ENCODE measurements at places on chromosomes 12 and 14.

GRCh38 chr12:131001493-131001892 lies 47.8 kb downstream of the ADGRD1 start:
- no peak for DNase-seq

DNA sequence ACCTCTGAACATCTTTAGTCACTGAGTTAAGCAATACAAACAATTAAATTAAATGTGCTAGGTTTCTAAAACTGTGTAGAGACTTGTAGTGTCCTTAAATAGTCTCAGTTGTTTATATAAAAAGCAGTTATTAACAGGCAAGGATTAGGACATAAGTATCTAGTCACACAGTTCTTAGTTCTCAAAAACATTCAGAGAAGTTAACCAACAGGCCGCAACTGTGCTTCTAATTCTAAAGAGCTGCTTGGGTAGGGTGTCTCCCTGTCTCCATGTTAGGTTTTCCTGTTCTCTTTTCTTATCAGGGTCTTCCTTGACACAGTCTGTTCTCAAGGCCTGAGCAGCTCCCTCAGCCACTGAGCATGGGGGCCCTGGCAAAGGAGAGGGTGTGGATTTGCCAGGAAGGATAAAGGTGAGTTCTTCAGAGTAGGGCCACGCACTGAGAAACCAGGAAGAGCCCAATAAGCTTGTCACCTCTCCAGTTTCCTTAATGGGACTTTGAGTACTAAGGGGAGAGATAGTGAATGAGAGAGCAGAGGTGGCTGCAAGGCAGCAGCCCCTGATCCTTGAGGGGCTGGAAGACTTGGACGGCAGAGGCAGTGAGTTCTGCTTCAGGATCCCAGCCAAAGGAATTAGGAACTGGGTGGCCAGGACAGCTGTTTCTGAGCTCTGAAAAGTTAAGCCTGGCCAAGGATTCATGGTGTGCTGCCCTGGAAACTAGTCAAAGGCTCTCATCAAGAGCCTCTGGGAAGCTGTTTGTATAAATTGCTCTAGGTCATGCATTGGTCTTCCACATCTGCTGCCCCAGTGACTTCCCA lies 177.3 kb downstream of the MYRFL start:
- DNase-seq: no peak

DNA sequence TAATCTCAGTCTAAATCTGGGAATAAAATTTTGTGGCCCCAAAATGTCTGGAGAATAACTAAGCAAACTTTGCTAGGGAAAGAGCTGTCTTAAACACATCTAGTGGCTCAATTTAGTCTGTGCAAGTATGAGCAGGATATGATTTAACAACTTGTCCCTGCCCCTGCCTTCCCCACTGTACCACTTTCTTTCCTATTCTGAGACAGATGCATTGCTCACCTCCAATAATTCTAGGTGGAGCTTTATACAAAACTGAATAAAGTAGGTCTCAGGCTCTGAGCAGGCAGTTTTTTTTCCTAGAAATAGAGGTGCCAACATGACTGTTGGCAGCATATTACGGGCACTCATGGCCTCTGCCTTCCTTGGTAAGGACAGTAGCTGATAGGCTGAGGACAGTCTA lies 412.1 kb downstream of the DAD1 start:
- DNase-seq: no peak

DNA sequence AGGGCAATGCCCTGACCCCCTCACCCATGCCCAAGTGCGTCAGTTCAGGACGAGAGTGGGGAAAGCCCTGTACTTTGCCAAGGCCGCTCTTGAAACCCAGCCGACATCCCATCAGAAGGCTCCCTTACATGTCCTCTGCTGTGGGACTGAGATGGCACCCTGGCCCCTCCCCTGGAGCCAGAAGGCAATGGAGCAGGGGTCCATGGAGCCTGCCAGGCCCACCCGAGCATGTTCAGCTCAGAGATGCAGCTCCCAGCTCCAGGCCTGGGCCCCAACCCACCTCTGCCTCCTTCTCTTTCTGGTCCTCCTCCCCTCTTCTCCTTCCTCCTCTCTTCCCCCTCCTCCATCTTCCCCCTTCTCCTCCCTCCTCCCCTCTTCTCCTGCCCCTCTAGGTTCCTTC lies 95.5 kb downstream of the PAPOLA start:
- DNase-seq: no peak

- DNase-seq: no peak
Measured at GRCh38 chr12:79645235-79645630, 45.5 kb downstream of the PAWR start.

DNA sequence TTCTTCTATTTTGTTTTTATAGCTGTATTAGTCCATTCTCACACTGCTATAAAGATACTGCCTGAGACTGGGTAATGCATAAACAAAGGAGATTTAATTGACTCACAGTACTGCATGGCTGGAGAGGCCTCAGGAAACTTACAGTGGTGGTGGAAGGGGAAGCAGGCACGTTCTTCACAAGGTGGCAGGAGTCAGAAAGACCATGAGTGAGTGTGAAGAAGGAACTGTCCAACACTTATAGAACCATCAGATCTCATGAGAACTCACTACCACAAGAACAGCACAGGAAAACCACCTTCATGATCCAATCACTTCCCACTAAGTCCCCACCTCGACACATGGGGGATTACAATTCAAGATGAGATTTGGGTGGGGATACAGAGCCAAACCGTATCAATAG lies 42.3 kb downstream of the ARMH4 start:
- no peak for DNase-seq

GRCh38 chr14:76551906-76552305 lies 176.0 kb downstream of the ESRRB start:
- DNase-seq: no peak

GRCh38 chr12:47190905-47191304 lies 111.1 kb upstream of the AMIGO2 start:
- DNase-seq: no peak

DNA sequence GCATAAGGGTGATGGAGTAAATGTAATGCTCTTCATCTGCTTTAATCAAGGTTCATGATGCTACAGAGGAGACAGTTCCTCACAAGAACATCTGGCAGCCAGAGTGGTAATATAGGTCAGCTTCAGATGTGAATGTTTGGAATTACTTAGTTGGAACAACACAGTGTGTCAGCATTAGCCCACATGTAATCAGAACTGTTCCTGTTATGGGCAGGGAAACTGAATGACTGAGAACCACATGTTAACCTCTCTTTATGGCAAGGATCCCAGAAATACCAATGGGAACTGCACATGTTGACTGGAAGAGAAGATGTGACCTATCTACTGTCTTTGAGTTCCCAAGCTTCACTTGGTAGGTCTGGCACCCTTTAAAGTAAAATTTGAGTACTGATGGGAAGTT lies 390.1 kb upstream of the PDE3A start:
- DNase-seq: no peak

DNA sequence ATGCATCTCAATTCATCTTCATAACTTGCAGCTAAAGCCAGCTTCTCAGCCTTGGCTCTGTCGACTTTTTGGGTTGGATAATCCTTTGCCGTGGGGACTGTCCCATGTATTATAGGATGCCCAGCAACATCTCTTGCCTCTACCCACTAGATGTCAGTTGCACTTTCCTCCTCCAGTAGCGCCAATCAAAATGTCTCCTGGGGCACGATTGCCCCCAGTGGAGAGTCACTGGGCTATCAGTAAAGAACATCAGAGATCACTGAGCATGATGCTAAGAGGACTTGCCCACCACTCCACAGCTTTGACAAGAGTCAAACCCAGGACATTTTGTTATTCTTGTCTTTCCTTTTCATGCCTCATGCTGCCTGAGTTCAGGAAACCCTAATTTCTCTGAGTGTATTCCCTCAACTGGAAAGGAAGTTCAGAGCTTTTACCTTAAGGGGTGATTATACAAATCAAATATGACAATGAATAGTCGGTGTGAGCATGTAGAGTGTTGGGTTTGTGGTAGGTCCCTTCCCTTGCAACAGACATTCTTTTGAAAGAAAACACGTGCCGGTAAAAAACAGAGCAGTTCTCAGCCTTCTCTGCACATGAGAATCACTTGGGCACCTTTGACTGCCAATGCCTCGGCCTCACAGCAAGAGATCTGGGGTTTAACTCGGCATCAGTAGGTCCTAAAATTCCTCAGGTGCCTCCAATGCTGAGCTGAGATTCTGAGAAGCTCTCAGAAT lies 980.6 kb downstream of the VRK1 start:
- DNase-seq: no peak

GRCh38 chr12:72072592-72073212 lies 134.1 kb downstream of the TPH2 start:
- DNase-seq: no peak

- DNase-seq: no peak
Measured at GRCh38 chr12:44403185-44403584, 472.9 kb downstream of the NELL2 start.

DNA sequence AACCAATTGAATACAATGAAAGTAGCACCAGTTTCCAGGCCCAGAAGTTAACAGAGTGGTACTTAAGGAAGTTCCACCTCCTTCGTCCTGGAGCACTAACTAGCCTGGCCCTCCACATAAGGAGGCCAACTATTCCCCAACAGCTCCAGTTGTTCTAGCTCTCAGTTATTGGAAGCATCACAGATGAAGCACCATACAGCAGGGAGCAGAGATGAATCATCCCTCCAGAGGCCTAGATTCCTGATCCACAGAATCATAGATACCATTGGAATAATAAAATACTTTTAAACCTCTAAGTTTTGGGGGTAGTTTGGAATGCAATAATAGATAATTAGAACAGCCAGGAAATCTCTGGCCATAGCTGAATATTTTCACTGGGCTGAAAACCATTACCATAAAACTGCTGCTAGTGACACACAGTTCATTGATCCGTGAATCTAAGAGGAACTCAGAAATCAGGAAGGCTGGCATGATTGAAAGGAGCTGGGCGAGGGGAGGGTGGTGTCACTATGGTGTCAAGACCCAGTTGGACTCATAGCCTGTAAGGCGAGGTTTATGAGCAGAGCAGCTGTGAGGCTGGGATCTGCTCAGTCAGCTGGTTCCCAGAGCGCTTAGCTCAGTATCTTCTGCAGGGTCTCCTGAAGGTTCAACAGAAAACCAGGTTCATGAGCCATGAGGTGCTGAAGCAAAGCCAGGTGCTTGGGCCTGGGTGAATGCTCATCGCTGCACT lies 371.4 kb upstream of the TMTC1 start:
- DNase-seq: no peak

- DNase-seq: no peak
Measured at GRCh38 chr12:53749986-53750811, 1.6 kb downstream of the CISTR start.

Data from activated CD4-positive, CD25-positive, alpha-beta regulatory T cell treated with anti-CD3 and anti-CD28 coated beads, Interleukin-2, amount 50 U/mL, for 16 hours (primary cell).